Activated naive CD4-positive, alpha-beta T cell treated with anti-CD3 and anti-CD28 coated beads for 36 hours (primary cell): ENCODE measurements at places on chromosomes 16 and 17. TPM values are rescaled to one million over a fixed set of nuclear protein-coding genes. Genes with fewer than 3 reads are reported as not detected.

GRCh38 chr16:30786115-30786935 lies 680 bp downstream of the ZNF629 start:
- H3K4me1 ChIP-seq: peaks cover 16% of the 10 kb centered on the region
- H3K27ac ChIP-seq: no peak overlapping the region
- peaks cover 2% of the 10 kb centered on the region for H3K36me3 ChIP-seq
- H3K4me3 ChIP-seq: peak overlapping the region; percentile 74
- no peaks in the 10 kb centered on the region for H3K27me3 ChIP-seq
- DNase-seq: peak; percentile 33

Gene PLA2G10
- total RNA-seq: not detected

DNA sequence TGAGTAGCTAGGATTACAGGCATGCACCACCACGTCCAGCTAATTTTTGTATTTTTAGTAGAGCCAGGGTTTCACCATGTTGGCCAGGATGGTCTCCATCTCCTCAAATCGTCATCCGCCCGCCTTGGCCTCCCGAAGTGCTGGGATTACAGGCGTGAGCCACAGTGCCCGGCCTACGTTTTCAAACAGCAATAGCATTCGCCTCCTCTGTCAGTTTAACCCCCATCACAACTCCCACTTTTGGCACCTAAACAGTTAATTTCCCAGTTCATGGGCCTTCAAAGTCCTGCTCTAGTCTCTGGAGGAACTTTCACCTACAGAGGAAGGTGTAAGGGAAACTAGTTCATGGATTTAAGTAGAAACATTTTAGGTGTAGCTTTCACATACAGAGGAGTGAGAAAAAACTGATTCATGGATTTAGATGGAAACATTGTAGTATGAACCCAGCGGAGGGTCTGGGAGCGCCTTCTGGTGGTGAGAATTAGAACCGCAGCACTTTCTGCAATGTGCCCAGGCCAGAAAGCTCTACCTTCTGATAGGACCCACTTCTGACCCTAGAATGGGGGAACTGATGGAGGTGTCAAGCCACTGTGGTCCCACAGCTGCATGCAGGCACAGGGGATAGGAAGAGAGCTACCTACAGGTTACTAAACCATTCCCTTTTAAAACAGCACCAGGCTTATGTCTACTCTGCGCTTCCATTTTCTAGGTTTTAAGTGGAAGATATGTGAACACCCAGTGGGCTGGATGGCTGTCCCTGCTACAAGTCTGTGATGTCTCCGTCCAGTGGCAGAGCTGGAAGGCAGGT lies 12.0 kb upstream of the MEOX1 start:
- peaks cover 19% of the 10 kb centered on the region for H3K4me1 ChIP-seq
- H3K27ac ChIP-seq: no peak overlapping the region
- DNase-seq: peak; percentile 87
- H3K4me3 ChIP-seq: no peak overlapping the region

GRCh38 chr16:3846595-3847091 lies 33.9 kb downstream of the CREBBP start:
- H3K27me3 ChIP-seq: no peaks in the 10 kb centered on the region
- peaks cover 39% of the 10 kb centered on the region for H3K4me1 ChIP-seq
- DNase-seq: no peak

- H3K4me3 ChIP-seq: no peak overlapping the region
- no peaks in the 10 kb centered on the region for H3K27me3 ChIP-seq
- no peak overlapping the region for H3K27ac ChIP-seq
- H3K4me1 ChIP-seq: no peaks in the 10 kb centered on the region
- H3K36me3 ChIP-seq: no peaks in the 10 kb centered on the region
These were observed 74.1 kb upstream of the CDH11 start for GRCh38 chr16:65195998-65196397.

DNA sequence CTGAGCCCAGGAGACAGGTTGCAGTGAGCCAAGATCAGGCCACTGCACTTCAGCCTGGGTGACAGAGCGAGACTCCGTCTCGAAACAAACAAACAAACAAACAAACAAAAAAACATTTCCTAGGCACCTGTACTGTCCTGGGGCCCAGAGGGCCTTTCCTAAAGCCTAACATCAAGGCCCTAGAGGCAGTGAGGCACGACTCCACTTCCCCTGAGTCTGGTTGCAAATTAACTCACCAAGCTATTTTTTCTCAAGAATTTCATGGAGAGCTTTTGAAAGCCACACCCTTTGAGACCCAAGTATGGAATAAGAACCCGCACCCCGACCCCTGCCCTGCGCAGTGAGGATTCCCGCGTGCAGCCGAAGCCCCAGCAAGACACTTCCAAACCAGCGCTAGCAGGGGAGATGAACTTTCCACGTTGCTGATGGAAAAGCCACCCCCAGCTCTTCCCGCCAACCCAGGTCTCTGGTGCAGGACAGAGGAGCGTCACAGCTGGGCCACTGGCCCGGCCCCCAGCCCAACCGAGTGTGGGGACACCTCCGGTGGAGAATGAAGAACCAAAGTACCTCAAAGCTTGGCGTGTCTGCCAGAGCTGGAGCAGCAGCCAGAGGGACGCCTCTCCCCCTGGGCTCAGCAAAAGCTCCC lies 1.2 kb downstream of the CHST5 start:
- DNase-seq: no peak
- H3K27me3 ChIP-seq: no peaks in the 10 kb centered on the region
- H3K36me3 ChIP-seq: no peaks in the 10 kb centered on the region
- H3K27ac ChIP-seq: no peak overlapping the region

- DNase-seq: peak; percentile 82
- peak overlapping the region; percentile 73 for H3K4me3 ChIP-seq
- no peak overlapping the region for H3K27ac ChIP-seq
- H3K4me1 ChIP-seq: peaks cover 19% of the 10 kb centered on the region
These were observed 1.3 kb upstream of the HIC1 start for GRCh38 chr17:2053380-2054261.

GRCh38 chr17:81579821-81580321 lies 27.7 kb upstream of the FAAP100 start:
- DNase-seq: no peak
- peaks cover 14% of the 10 kb centered on the region for H3K4me1 ChIP-seq
- H3K27ac ChIP-seq: no peak overlapping the region
- peaks cover 20% of the 10 kb centered on the region for H3K36me3 ChIP-seq

Gene IRX5
- total RNA-seq: not detected

GRCh38 chr17:52134641-52135040 lies 23.9 kb downstream of the CA10 start:
- no peaks in the 10 kb centered on the region for H3K36me3 ChIP-seq
- no peak for DNase-seq
- H3K4me3 ChIP-seq: no peak overlapping the region
- H3K4me1 ChIP-seq: no peaks in the 10 kb centered on the region
- peaks cover 14% of the 10 kb centered on the region for H3K27me3 ChIP-seq

GRCh38 chr17:40791787-40792436 lies 7.8 kb downstream of the KRT28 start:
- H3K4me3 ChIP-seq: no peak overlapping the region
- no peaks in the 10 kb centered on the region for H3K36me3 ChIP-seq
- no peak for DNase-seq
- H3K4me1 ChIP-seq: no peaks in the 10 kb centered on the region
- H3K27me3 ChIP-seq: peaks cover 12% of the 10 kb centered on the region
- H3K27ac ChIP-seq: no peak overlapping the region

GRCh38 chr16:77780378-77780837 lies 8.0 kb upstream of the VAT1L start:
- H3K36me3 ChIP-seq: no peaks in the 10 kb centered on the region
- no peak overlapping the region for H3K27ac ChIP-seq
- no peak overlapping the region for H3K4me3 ChIP-seq

- DNase-seq: no peak
- H3K36me3 ChIP-seq: peaks cover 60% of the 10 kb centered on the region
- H3K27ac ChIP-seq: peak overlapping the region; percentile 67
- H3K4me3 ChIP-seq: peak overlapping the region; percentile 45
- H3K4me1 ChIP-seq: peaks cover 66% of the 10 kb centered on the region
These were observed 4.4 kb downstream of the HAPSTR1 start for GRCh38 chr16:9095656-9096397.
